ENCODE measurements at places on chromosomes 3 and 15.

DNA sequence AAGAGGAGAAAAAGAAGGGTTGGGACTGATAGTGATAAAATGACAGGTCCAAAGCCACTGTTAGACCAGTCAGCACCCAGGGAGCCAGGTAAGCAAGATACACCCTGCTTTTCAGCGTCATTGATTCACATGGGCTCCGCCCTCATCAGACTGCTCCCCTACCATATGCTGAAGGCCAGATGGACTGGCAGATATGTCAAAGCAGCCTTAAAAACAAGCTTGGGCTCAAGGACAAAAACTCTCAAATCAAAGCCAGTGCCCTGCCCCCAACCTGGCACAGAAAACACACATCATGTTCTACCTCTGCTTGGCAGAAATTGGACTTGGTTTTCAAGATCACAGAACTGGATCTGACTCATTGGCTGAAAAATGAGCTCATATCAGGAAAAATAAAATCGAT is 33.4 kb downstream of the SH3BP5 start:
- no peak for DNase-seq

DNA sequence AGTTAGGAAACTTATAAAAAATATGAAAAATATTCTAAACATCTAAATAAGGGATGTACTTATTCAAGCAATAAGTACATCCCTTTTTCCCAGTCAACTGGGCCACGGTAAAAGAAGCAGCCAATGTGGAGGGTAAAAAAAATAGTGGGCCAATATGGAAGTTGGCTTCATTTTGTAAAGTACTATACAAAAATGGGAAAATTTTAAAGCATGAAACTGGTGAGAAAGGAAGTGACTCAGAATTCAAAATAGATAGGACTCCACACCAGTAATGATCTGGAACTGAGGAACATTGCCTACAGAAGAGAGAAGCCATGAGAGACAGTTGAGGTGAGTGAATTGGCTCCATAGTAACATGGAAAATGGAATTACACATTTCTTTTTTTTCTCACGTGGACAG is 108.9 kb downstream of the FNDC3B start:
- no peak for DNase-seq

DNA sequence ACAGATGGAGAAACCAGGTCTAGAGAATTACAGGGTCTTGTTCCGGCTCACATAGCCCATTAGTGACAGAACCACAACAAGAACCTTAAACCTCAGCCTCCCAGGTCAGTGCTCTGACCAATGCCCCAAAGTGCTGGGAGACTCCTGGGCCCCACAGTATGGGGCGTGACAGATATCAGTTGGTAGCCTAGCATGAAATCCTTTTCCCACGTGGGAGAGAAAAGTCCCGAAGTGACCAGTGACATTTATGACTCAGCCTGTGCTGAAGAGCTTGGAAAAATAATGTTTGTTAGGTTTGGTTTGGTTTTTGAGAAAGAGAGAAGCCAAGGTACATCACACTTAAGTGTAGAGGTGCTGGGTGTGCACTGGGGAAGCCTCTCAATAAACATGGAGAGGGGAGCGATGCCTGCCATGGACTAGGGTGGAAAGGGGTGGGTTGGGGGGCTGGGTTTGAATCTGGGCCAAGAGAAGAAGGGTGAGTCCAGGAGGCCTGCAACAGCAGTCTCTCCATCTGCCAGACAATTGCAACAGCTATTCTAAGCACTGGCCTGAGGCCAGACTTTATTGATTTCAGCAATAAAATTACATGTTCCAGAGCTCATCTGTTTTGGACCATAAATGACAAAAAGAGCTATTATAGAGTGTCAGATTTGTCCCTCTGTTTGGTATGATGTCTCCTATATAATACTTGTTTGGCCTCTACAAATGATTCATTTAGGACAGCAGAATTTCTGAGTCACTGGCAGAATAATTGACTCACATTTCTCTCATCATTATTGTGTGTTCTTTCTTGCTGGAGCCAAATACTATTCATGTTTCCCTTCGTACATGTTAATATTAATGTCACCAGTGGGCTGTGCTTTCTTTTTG is 43.4 kb downstream of the C2CD4A start:
- DNase-seq = no peak

GRCh38 chr3:41872157-41872556 is 89.7 kb downstream of the ULK4 start:
- DNase-seq = no peak

- DNase-seq = no peak
These were observed 208.2 kb downstream of the THRB start for GRCh38 chr3:24286405-24286804.

GRCh38 chr15:60326824-60327654 is 70.7 kb downstream of the ANXA2 start:
- no peak for DNase-seq

DNA sequence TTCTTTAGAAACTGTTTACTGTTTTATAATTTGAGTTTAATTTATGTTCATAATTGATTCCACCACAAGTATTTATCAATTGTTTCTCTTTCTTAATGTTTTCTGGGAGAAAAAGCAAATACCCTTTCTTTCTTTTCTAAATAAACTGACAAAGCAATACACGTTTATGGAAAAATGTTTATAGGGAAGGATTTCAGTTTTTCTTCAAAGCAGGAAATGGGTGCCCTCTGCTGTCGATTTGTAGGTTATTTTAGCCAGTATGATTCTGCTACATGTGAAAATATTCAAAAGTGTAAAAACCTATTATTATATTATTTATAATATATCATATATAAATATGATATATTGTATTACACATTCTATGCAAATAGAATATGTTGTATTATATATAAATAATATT is 921.0 kb upstream of the ROBO1 start:
- DNase-seq = no peak

DNA sequence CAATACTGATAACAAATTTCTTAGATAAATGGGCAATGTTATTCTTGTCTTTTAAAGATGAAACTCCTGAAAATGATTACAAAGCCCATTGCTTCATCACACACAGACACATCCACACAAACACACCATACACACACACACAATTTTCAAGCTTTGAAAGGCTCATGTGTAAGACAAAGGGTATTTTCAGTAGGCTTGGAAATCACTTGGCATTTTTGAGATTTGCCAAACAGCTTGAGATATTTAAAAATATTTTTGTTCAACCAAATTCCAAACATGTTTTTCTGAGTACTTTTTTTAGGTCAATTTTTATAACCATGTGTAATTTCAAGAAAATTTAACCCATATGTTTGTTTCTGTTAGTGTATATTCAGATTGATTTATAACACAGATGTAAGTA is 283.7 kb downstream of the ROBO2 start:
- no peak for DNase-seq

- DNase-seq = no peak
These were observed 20.7 kb upstream of the DOCK3 start for GRCh38 chr3:50653937-50654595.

- no peak for DNase-seq
These were observed 37.9 kb downstream of the RAB6B start for GRCh38 chr3:133857767-133858166.

DNA sequence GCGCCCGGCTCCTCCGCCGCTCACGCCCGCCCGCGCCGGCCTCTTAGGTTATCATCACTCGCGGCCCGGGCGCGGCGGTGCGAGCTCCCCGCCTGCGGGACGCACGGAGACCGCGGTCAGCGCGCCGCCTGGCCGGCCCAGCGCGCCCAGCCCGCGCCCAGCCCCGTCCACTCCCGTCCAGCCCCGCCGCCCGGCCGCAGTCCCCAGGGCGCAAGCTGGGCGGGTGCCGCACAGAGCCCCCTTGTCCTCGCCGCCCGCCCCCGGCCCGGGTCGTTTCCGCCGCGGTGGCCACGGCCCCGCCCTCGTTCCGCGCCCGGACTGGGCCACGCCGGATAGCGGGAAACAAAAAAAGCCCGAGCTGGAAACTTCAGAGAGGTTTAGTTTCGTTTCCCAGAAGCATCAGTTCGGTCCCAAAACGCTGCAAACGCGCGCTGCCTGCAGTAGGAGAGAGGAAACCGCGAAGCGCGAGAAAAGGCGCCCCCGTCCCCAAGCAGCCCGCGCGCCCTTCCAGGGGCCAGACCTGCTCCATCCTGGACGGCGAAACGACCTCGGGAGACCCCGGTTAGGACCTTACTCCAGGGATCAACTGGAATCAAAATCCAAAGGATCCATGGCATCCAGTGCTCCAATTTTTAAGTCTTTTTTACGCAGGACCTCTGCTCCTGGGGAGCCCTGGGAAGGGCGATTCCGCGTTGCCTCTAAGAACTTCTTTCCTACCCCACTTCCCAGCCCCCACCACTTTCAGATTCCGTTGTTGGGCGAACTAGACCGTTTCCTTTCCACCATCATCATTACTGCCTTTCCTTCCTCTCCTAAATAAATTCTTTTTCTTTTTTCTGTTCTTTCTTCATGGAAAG is at the start of gene ATP10A:
TSS of gene ATP10A (minus strand) at position 217 of the 857 bp plus-strand sequence. CDS start 231 bp downstream, outside the sequence.
- peak; percentile 52 for DNase-seq

DNA sequence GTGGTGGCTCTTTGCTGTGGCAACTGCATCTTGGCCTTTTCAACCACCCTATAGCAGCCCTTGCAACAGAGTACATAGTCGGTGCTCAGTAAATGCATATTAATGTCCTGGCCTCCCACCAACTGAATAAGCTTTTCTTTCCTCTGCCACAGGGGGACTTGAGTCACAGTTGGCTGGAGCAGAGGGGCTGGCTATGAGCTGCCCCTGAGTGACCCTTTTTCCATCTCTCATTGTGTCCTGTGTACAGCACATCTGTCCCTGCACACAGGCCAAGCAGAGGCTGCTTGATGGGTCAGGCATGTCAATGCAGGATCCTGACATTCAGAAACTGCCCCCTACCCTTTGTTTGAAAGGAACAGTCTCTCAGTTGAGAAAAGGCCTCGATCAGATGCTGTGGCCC is 22.4 kb downstream of the SPSB4 start:
- DNase-seq = no peak

GRCh38 chr3:89138048-89138447 is 30.6 kb downstream of the EPHA3 start:
- no peak for DNase-seq

GRCh38 chr3:100709842-100710260 is 557 bp downstream of the TFG start:
- peak; percentile 12 for DNase-seq

GRCh38 chr3:124483915-124484470 is 246.3 kb upstream of the UMPS start:
- no peak for DNase-seq

- no peak for DNase-seq
These were observed 154.7 kb downstream of the CHSY1 start for GRCh38 chr15:101097111-101097510.

DNA sequence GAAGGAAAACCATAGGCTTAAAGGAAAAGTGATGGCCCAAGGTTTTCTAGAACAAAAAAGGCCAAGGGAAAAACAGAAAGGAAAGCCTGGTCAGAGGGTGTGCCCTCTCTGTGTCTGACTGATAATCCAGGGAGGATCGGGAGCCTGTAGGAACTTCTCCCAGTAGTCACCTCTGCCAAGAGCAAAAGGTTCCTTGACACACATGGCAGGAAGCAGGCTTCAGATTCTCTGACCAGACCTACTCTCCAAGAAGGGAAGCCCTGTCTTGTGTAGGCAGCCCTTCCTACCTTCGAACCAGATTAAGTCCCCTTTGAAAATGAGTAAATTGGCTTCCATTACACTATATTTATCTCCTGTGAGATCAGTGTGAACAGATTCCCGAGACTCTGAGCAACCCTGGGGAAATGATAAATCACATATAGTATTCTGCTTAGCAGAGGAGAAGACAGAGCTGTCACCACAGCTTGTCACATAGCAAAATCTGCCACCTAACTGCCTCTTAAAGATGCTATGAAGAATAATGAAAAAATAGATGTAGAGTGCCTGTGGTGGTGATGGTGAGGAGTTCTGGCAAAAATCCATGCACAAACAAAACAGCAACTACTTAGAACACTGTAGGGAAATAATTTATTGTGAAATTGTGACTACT is 38.8 kb downstream of the PARP14 start:
- no peak for DNase-seq

DNA sequence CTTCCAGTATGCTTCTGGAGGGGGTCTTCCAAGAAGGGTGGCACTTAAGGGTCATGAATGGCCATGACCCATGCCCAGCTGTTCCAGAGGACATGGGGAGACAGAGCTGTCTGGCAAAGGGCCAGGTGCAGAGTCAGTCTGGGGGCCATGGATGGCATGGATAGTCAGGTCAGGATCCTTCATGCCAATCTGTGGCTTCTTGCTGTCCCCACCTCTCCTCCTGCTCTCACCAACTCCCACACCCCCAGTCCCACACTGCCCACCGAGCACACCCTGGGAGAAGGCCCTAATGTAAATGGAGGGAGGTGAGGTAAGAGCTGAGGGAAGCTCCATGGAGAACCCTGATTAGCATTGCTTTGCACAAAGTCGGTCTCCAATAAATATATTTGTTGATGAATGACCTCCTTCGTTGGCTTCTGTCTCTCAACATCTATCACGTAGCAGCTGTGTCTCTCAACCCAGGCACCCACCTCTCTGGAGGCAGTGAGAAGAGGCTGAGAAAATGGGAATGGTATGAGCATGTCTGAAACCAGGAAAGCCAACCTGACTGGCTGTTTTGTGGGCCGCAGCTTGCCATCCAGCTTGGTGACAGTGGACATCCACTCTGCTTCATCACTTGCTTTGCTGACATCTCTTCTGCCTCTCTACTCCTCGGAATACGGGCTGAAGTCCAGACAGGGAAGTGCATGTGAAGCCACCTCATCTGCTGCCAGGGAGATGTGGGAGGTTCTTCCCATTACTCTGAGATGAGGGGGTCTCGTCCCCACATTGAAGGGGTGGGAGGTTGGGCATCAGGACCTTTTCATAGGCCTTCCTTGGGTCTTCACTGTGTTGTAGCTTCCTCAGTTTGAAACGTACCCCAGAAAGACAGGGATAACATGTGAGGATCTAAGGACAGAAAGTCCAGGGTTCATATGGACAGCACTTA is 37.7 kb upstream of the RAB6B start:
- DNase-seq = no peak

DNA sequence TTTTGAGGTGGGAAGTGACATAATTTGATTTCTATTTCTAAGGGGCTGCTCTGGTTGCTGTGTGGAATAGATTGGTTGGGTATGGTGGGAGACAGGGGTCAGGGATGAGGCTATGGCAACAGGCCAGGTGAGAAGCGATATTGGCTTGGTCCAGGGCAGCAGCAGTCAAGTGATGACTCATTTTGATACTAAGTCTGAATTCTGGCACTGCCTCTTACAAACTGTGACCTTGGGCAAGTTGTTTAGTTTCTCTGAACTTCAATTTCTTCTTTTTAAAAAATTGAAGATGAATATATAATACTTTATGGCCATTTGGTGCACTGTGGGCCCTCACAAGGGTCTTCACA is 40.4 kb upstream of the CLSTN2 start:
- DNase-seq = no peak

GRCh38 chr15:37902126-37902525 is 32.3 kb upstream of the TMCO5A start:
- no peak for DNase-seq

DNA sequence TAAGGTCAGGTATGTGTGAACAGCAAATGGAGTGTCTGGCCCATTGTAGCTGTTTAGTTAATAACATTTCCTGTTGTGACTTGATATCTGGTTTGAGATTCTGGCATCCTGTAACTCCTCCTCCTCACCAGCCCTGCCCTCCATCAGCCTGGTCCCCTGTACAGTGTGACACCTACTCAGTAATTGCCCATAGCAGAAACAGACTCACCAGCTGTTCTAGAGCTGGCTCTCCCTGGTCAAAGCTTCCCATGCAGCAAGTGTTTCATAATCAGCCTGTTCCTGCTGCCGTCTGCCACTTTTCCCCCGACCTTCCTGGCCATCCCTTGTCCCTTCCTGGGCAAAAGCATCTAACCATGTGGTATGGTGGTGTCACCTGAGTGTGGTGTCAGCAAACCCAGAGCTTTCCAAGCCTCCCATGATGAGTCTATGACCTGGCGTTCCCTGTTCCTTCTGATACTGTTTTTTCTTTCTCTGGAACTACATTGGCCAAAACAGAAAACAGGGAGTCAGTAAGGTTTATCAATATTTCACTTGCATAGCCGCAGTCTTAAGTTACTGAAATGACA is 55.4 kb downstream of the B3GALNT1 start:
- DNase-seq = no peak

All from stimulated activated CD4-positive, alpha-beta T cell treated with anti-CD3 and anti-CD28 coated beads, Interleukin-4, amount 100 ng/mL, for 48 hours (primary cell).